ENCODE measurements at places on chromosomes 3 and 15. TPM values are rescaled to one million over a fixed set of nuclear protein-coding genes. Genes with fewer than 3 reads are reported as not detected.

DNA sequence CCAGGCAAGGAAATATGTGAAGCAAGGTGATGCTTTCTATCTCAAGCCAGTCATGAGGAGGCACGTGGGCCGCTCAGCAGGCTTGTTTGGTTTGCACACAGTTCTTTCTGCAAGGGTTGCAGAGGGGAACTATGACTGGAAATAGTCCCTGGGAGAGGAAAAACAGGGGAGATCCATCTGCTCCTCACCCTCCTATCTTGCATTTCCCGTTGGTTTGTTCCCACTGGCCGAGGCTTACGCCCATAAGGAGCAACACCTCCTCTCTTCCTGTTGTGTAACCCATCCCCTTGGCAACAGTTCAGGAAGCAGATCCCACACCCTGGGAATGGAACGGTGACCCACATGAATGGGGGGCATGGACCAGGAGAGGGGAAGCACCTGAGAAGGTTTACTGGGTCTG lies 72.1 kb upstream of the MAGI1 start:
- DNase-seq, result no peak

DNA sequence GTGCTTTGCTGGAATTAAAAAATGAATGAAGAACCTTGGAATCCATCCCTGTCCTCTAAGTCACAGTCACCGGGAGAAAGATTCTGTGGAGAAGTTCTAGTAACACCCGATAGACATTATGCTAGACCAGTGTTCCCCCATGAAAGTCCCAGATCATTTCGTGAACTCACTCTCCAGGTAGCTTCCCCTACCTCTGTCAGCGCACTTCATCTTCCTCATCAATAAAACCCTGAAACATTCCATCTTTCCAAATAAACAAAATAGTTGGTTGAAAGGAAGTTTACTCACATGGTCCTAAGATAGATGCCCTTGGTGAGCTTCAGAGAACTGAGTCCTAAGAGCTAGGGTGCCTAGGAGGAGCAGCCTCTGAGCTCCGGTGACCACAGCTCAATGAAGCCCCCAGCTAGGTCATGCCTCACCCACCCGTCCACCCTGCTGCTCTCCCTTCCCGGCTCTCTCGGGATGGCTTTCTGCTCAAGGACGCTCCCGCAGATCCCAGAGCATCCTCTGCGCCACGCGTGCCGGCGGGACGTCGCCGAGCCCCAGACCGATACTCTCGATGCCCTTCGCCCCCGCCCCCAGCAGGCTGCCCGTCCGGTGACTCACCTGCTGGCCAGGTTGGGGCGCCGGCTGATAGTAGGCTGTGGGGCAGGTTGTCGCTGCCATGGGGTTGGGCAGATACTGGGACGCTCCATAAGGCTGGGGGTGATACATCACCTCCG lies 776 bp downstream of the VGLL3 start:
- DNase-seq, result peak; percentile 8

DNA sequence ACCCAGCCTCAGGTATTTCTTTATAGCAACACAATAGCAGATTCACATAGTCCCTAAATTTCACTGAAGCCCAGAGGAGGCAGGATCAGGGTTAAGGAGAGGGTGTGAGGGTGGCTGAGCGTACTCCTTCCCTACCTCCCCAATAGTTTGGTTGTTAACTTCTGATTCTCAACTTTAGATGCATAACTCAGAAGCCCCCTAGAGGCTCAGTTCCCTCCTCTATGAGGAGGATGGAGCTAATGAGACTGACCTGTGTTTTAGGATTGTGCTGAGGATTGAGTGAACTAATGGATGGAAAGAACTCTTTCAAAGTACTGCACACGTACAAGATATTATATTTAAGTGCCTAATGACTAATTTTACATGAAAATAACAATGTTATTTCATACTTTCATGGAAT lies 249.3 kb upstream of the SOX14 start:
- no peak for DNase-seq

The RARB gene
- not detected for total RNA-seq

The HYAL1 gene
- 0.19 TPM for total RNA-seq

The XCR1 gene
- not detected for total RNA-seq
